Fibroblast of skin of abdomen (primary cell): ENCODE measurements at places on chromosomes 13 and 19.

DNA sequence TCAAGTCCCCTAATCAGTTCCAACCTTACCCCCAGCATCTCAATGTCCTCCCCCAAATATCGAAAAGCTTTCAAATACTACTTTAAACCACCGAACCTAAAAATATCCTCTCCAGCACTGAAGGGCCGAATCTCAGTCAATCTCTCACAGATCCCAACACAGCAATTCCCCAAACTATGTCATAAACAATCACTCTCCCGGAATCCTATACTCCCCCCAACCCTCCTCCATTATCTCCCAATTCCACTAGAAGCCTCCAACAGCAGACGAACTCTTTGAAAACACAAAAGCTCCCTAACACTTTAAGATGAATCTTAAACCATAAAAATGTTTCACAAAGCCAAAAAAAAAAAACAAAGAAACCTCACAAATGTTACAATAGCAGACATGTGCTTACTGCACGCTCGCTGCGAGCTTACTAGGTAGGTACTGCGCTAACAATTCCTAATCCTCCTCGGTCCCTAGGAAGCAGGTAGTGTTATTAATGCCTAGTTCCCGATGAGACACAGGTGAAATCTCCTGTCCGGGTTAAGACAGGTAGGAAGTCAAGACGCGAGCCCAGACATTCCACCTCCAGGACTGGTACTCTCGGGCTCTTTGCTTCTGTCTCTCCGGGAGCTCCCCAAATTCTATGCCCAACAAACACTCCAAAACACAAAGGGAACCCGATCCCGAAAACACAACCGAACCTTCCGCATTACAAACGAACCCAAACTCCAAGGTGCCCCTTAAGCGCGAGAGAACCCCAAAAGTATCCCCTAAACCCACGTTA is 14.2 kb downstream of the FBXO46 start:
- peak; percentile 13 for DNase-seq

- DNase-seq, result peak; percentile 37
Measured at GRCh38 chr19:49297403-49297802, 27.6 kb downstream of the SLC6A16 start.

DNA sequence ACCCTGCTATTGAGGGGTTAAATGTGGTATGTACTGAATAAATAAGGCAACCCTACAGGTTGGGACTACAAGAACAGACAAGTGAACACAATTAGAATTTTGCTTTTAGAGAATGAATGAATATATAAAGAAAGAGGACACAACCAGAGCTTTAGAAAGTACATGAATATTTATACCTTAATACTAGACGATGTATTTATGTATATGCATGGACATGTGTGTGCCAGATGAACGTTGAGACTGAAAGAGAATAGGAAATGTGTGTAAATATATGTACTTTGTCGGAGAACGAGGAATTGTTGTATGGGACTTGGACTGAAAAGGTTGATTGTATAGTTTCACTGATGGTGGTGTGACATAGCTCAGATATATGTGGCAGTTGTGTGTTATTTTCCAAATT is 9.3 kb upstream of the COG6 start:
- DNase-seq, result no peak

GRCh38 chr13:93843082-93843481 is 616.5 kb downstream of the GPC6 start:
- no peak for DNase-seq

DNA sequence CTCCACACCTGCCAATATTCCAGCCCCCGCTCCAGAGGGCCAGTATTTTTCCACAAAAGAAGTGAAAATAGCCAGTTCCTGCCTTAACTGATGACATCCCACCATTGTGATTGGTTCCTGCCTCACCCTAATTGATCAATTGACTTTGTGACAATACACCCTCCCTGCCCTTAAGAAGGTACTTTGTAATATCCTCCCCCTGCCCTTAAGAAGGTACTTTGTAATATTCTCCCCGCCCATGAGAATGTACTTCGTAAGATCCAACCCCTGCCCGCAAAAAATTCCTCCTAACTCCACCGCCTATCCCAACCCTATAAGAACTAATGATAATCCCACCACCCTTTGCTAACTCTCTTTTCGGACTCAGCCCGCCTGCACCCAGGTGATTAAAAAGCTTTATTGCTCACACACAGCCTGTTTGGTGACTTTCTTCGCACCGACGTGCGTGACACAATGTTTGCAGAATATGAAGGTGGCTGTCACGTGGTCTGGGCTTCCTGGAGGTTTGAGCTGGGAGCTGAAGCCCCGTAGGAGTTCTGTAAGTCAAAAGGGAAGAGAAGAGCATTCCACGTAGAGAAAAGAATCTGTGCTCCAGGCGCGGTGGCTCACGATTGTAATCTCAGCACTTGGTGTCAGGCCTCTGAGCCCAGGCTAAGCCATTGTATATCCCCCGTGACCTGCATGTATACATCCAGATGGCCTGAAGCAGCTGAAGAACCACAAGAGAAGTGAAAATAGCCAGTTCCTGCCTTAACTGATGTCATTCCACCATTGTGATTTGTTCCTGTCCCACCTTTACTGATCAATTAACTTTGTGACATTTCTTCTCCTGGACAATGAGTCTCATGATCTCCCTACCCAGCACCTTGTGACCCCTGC is 6.2 kb upstream of the FUT3 start:
- DNase-seq, result no peak
